ENCODE measurements at places on chromosomes 12 and 14.

GRCh38 chr12:7090222-7090998, 1.8 kb downstream of the C1R start:
- DNase-seq, result no peak

GRCh38 chr12:130461839-130462557, 124.3 kb downstream of the PIWIL1 start:
- no peak for DNase-seq

DNA sequence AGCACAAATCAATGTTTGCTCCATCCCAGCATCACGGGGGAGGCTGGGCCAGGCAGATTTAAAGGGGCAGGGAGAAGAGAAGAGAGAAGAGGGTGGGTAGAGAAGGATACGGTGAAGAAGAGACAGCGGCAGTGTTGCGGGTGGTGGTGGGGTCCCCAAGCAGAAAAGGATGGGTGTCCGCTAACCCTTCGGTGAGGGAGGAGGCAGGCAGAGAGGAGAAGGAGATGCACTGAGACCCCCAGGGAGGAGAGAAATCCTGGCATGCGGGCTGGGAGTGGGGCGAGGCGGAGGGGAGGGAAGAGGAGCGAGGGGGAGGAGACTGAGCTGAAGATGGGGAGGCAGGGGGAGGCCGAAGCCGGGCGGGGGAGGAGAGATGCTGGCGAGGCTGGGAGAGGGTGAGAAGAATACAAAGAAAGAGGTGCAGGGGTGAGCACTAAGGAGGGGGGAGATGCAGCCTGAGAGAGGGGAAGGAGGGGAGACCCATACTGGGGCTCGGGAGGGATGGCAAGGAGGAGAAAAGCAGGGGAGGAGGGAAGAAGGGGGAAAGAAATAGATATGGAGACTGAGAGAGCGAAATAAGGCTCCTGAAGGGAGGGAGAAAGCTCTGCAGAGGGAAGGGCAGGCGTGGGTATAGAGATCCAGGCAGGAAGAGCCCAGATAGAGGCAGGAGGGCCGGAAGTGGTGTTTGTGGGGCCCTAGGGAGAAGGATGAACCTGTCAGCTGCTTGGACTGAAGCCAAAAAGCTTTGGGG, at the start of gene JPH4:
Gene JPH4 (minus strand): TSS at position 231 of the 751 bp plus-strand sequence. CDS start 1,337 bp downstream, outside the sequence.
- no peak for DNase-seq

DNA sequence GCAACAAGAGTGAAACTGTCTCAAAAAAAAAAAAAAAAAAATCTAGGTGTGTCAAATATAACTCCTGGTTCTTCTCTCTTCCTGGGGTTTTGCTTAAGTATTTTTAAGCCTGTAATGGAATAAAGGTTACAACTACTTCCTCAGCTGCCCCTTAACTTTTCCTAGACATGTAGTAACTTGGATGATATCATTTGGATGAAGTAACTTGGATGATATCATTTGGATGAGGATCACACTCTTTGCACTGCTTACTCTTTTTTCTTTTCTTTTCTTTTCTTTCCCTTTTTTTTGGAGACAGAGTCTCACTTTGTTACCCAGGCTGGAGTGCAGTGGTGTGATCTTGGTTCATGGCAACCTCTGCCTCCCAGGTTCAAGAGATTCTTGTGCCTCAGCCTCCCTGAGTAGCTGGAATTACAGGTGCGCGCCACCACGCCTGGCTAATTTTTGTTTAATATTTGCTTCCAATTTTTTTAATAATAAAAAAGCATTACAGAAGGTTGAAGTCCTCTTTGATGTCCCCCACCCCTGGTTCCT, 775 bp upstream of the FAM186A start:
- DNase-seq, result no peak

- DNase-seq, result no peak
These were observed 24.5 kb upstream of the BCL11B start for GRCh38 chr14:99296517-99296916.
